ENCODE measurements at places on chromosomes 6 and 20. TPM values are rescaled to one million over a fixed set of nuclear protein-coding genes. Genes with fewer than 3 reads are reported as not detected.

The CDH26 gene
- total RNA-seq, result 0.59 TPM

The SNRPB2 gene
- total RNA-seq, result 33.9 TPM

The PPP1R3G gene
- total RNA-seq, result 3.0 TPM

The SIRPD gene
- total RNA-seq, result not detected

The FAXC gene
- 0.59 TPM for total RNA-seq

The SLC17A1 gene
- total RNA-seq, result not detected

The TMEM170B gene
- 2.2 TPM for total RNA-seq

The BHLHE23 gene
- total RNA-seq, result not detected

The ZC3H12D gene
- 0.33 TPM for total RNA-seq

The WFDC5 gene
- total RNA-seq, result not detected

The DNMT3B gene
- total RNA-seq, result 2.2 TPM

The UNC93A gene
- total RNA-seq, result not detected

The OPRL1 gene
- 2.4 TPM for total RNA-seq

The FAM209B gene
- total RNA-seq, result not detected

The NRSN2 gene
- total RNA-seq, result 39.2 TPM

The FGD2 gene
- total RNA-seq, result not detected

The HLA-DRB1 gene
- 1.3 TPM for total RNA-seq

The PLA2G7 gene
- not detected for total RNA-seq

The PROKR2 gene
- not detected for total RNA-seq

The SYNGAP1 gene
- total RNA-seq, result 16.1 TPM
